Stimulated activated CD8-positive, alpha-beta memory T cell treated with anti-CD3 and anti-CD28 coated beads, Interleukin-2, amount 100 ng/mL, for 1 hour (primary cell): ENCODE measurements at places on chromosomes 12 and 14.

DNA sequence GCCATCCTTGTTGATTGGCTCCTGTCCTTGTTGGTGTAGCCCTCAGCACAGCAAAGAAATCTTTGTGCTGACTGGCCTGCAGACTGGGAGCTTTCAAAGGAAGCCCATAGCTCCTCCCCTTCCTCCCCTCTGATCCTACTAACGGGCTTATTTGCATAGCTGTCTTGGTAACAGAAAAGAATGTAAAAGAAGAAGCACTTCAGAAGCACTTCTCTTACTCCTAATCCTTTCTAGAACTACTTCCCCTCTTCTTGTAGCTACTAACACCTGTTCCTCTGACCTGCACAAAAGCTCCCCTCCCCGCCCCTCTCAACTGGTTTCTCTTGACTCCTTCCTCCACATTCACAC lies 14.3 kb upstream of the RIC8B start:
- DNase-seq = no peak

- no peak for DNase-seq
Measured at GRCh38 chr12:14883686-14884085, 2.0 kb downstream of the MGP start.

DNA sequence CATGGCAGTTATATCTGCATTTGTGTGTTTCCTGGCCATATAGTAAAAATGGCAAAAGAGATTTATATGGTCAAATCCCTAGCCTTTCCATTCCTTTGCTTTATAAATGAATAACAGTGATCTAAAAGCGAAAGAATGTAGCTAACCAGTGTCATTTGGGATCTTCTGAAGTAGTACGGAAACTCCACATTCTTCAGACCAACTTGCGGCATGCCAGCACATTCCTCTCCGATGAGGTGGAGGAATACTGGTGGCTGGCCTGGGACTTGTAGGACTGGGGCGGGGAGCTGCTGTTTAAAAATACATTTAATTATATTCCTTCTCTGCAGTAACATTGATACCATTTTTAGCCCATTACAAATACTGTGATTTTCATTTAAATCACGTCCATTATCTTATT lies 85.3 kb downstream of the SAMD4A start:
- DNase-seq = no peak

GRCh38 chr12:68771223-68771925 lies 25.4 kb downstream of the SLC35E3 start:
- DNase-seq = no peak

DNA sequence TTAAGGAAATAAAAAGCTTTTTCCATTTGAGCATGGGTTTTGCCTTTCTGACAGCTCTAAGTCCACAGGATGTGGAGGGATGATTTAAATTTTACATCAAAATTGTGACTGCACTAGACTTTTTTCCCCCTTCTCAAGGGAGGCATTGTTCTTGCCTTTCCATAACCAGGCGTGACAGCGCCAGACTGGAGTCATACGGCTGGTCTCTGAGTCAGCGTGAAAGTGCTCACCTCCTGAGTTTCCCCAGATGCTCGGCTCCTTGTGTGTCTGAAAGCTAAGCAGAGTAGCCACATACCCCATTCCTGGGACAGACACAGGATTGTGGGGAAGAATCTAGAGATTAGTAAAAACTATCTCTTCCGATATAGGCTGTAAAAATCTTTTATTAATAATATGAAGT lies 43.1 kb downstream of the SOX5 start:
- no peak for DNase-seq

- no peak for DNase-seq
Measured at GRCh38 chr12:94755598-94755997, 105.2 kb upstream of the TMCC3 start.

- DNase-seq = no peak
Measured at GRCh38 chr14:101635749-101636560, 74.7 kb downstream of the DIO3 start.

GRCh38 chr12:100544165-100544564 lies 29.3 kb upstream of the GAS2L3 start:
- no peak for DNase-seq

DNA sequence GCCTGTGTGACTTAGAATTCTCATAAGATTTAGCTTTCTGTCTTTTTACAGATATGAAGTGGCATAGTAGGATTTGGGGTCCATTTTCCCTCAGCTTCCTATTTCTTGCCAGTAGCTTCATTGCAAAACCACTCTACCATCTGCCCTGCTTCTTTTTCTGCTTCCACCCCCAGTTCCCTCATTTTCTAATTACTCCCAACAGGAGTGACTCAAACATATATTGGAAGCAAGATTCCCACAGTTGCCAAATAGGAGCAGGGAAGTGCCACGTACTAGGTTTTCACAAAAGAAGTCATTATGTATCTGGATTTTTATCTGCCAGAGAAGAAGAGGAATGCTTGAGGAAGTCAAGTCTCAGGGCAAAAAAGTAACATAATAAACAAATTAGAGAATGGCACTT lies 64.1 kb downstream of the ANO4 start:
- DNase-seq = no peak

DNA sequence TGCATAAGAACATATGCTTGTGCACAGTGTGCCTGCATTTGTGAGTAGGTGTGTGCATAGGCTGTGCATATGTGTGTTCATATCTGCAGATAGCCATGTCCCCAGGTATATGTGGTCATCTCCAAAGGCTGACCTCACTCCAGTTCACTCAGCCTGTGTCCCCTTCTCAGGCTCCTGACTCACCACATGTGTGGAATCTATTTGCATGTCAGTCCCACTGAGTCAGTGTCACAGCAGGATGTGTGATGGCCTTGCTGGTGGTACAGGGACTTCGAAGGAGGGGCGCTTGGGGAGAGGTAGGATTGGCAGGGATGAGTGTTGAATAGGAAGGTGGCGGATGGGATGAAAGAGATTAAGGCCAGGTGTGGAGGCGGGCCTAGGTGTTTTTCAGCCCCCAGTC lies 35.5 kb downstream of the KRT80 start:
- no peak for DNase-seq

DNA sequence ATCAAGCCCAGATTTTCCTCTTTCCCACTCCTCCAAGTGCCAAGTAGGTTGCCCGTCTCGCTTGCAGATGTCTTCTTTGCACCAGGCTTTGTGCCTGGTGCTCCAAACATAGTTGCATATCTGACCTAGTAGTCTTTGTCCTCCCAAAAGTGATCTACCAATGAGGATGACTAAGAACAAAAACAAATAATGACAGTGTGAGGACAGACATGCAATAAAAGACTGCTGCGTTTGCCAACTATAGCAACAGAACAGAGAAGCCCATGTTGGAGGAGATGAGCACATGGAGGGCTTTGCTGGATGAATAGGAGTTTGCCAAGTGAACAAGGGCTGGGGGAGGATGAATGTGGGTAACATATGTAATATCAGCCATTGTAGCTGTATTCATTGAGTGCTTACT lies 15.6 kb downstream of the DTX1 start:
- no peak for DNase-seq

DNA sequence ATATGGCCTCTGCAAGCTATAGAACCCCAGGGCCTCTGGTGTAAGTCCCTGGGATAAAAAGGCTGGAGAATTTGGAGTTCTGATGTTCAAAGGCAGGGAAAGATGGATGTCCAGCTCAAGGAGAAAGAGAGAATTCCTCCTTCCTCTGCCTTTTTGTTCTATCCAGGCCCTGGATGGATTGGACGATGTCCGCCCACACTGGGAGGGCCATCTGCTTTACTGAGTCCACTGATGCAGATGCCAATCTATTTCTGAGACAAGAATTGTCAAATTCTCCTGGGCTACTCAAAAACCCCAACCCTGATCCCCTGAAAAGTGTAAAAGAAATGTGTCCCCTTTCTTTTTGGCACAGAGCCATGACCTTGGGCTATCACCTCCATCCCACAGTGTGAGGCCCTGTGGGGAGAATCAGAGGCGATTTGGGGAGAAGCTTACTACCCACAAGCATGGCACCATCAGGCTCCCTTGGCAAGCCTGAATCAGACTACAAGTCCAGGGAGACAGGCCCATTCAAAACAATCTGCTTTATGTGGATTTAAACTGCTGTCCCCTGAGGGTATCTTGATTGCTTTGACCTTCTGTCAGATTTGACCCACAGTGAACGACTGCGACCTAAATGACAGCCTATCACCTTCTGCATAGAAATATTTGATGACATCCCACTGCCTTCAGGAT lies 334.0 kb downstream of the NUAK1 start:
- DNase-seq = no peak

GRCh38 chr14:57530571-57530970 lies 36.9 kb upstream of the CCDC198 start:
- no peak for DNase-seq

DNA sequence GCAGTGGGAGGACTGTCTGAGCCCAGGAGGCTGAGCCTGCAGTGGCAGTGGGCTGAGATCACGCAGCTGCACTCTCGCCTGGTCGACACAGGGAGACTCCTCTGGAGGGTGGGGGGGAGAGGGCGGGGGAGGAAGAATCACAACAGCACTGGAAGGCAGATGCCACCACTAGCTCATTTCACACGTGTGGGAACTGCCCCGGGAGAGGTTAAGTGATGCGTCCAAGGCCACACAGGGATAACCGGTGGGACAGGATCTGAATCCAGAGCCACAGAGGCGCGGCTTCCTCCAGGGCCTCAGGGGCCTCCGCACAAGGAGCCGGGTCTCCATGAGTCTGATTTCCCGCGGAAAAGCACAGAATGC lies 20.8 kb downstream of the STX2 start:
- no peak for DNase-seq

DNA sequence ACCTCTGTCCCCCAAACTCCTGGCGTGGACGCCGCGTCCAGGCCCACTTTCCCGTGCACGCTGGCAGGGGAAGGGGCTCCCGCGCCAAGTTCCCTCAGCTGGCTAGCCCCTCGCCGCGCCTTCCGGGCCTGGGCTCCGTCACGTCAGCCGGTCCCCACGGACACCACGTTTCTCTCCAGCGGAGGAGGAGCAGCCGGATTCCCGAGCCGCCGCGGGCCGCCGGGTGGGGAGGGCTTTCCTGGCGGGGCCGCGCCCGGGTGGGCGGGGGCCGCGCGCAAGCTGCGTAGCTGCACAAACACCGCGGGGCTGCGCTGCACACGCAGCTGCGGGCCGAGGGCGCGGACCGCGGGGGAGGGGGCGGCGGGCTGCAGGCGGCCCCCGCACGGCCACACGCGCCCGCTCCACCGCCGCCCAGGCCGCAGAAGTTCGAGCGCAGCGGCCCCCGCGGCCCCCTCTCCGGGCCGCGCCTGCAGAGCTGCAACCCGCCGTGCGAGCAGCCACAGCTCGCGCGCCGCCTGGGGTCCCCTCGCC lies 45.1 kb upstream of the PNMA1 start:
- no peak for DNase-seq

DNA sequence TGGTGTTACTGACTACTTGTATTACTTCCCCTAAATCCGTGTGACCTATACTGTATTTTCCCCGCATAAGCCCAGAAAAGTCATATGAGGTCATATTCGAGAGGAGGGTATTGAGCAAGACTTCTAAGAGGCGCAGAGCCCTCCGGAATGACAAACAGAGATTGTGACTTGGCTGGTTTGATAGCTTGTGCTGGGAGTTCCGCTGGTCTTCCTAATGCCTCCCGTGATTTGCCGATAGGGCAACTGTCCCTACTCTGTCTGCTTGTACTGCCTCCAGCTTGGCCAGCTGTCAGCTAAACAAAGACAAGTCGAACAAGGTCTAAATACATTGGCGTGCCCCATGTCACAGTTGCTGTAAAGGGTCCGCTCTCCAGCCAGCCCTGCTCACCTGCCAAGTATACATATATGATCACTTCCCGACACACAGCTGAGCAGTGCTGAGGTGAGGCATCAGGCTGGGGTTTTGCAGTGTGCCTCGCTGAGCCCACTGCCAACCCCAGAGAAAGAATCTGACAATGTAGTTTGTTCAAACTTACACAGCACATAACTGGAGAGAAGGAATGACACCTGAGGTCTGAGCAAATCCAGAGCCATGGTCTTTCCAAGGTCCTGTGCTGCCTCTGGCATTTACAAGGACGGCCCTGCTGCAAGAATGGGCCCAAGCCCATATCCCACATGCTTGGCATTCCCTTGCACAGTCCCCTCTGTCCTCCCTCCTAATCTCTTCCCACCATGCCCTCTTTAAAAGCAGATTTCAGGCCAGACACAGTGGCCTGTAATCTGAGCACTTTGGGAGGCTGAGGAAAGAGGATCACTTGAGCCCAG lies 23.7 kb downstream of the LGMN start:
- DNase-seq = no peak

DNA sequence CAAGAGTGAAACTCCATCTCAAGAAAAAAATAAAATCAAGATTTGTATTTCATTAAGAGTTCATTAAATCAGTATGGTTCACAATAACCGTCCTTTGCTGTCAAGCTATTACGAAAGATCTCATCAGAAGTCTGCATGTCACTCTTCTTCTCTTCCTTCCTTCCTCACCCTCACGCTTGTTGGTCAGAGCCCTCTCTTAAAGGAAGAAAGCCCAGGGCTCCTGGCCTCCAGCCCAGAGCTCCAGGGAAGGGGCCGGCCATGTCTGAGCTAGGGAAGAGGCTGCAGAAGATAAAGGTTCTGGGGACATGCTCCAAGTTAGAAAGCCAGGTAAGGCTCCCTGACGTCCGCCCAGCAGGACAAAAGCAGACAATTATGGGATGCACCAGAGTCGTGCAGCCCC lies 43.1 kb upstream of the DLK1 start:
- no peak for DNase-seq

- DNase-seq = no peak
Measured at GRCh38 chr14:51118993-51119392, 24.1 kb upstream of the TRIM9 start.

DNA sequence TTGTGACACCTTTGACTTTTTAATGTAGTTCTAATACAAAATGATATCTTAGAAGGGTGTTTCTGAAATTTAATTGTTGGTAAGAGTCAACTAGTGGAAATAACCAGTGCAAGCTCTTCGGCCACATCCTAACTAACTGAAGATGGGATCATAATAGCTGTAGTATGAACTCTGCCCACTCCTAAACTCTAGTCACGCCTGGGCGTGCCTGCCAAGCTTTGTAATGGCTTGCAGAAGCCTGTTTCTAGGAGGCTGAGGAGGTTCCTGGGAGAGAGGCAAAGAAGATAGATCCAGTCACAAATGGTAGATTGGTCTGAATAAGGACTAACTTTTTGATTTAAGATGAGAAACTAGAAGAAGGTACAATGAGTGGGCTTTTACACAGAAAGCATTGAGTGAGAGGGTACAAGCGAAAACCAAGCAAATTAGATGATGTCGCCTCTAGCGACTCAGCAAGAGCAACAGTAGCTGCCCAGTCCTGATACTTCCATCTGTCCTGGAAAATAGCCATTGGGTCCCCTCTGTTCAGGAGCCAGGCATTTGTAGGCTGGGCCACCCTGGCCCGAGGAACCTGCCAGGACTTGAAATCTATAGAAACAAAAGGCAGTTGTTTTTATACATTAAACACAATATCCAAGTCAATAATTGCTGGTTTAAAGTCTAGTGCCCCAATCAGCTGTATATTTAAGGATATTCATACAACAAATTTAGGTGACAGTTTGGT lies 148.8 kb downstream of the SLC38A4 start:
- DNase-seq = no peak

- no peak for DNase-seq
Measured at GRCh38 chr12:114809097-114809496, 125.1 kb upstream of the TBX3 start.

GRCh38 chr12:113613414-113613813 lies 141.7 kb upstream of the LHX5 start:
- no peak for DNase-seq

GRCh38 chr14:91961297-91962220 lies 14.1 kb upstream of the FBLN5 start:
- no peak for DNase-seq
